ENCODE measurements at places on chromosomes 2 and 18. TPM values are rescaled to one million over a fixed set of nuclear protein-coding genes. Genes with fewer than 3 reads are reported as not detected.

Gene RNU2-63P
- not detected for total RNA-seq

Gene IL1R2
- total RNA-seq = 13.5 TPM

Gene SLC20A1
- total RNA-seq = 147 TPM

Gene REG3G
- not detected for total RNA-seq

Gene CAVIN2
- 59.3 TPM for total RNA-seq

Gene TMEFF2
- total RNA-seq = 0.32 TPM

GRCh38 chr18:60895181-60895580 lies 438.0 kb upstream of the CDH20 start:
- DNase-seq = no peak

DNA sequence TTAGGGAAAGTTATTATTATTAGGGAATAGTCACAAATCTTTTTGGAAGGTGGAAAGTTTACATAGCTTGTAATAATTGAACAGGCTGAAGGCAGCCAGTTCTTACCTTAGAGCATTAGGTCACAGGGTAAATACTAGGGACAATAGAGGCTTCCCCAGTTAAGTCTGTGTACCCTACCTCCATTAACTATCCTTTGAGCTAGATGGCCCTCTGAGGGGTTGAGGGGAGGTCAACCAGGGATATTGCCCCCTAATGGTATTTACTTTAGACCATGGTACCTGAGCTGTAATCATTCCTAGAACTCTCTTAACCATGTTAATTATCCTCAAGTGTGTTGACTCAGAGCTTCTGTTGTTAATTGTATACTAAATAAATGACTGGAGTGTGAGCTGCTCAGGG lies 120.5 kb upstream of the SCN7A start:
- DNase-seq = no peak

DNA sequence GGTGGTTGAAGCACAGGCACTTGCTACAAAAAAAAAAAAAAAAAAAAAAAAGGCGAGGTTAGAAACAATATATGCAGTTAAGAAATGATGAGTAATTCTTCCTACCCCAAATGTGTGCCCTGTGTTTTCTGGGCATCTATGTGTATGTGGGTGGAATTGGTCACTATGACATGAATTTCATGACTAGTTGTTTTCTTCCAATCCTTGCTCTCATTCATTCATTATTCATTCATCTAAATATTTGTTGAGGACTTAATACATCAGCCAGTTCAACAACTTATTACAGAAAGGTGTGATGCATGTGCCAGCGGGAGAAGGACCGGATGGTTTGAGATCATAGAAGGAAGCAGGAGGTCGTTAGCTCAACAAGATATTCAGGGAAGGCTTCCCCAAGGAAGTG lies 8.3 kb upstream of the EGR4 start:
- DNase-seq = no peak

GRCh38 chr2:60972889-60973656 lies 44.4 kb upstream of the PEX13 start:
- DNase-seq = no peak

- DNase-seq = no peak
Observed at GRCh38 chr2:174788291-174788929, 24.1 kb upstream of the CHRNA1 start.

All from transverse colon (tissue), 4 donors.